ENCODE measurements at places on chromosomes 5 and 9.

- peak; percentile 74 for DNase-seq
Measured at GRCh38 chr9:87678650-87679355, 47.1 kb upstream of the CTSL start.

DNA sequence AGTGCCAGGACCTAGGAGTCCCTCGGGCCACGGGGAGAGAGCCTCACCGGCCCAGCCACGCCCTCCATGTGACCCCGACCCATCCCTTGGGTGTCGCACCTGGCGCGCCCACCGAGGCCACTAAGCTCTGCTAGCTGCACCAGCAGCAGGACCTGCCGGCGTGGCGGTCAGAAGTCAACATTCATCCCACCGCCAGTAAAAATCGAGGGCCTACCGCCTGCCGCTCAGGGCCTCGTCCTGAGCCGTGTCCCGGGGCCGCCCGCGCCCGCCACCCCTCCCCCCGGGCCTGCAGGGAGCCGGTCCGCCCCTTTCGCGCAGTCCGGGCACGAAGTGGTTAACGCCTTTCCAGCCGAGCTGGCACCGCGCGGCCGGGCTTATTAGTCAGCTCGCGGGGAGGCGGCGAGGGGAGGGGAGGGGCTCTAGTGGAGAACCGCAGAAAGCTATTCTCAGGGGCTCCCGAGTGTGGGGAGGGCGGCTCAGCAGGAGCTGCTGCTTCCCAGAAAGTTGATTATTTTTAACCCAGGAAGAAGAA, 124.4 kb downstream of the C9orf50 start:
- peak; percentile 98 for DNase-seq

- DNase-seq = no peak
Measured at GRCh38 chr5:112005623-112005930, 248.6 kb upstream of the NREP start.

- DNase-seq = no peak
Measured at GRCh38 chr9:4530375-4530774, 40.1 kb downstream of the SLC1A1 start.

GRCh38 chr5:31887556-31887955, 248.6 kb downstream of the PDZD2 start:
- no peak for DNase-seq

Data from right atrium auricular region (tissue), 2 donors.